Effector CD4-positive, alpha-beta T cell (primary cell): ENCODE measurements at places on chromosomes 1 and 21.

GRCh38 chr1:162258394-162258793 is 118.3 kb downstream of the SPATA46 start:
- DNase-seq: no peak

DNA sequence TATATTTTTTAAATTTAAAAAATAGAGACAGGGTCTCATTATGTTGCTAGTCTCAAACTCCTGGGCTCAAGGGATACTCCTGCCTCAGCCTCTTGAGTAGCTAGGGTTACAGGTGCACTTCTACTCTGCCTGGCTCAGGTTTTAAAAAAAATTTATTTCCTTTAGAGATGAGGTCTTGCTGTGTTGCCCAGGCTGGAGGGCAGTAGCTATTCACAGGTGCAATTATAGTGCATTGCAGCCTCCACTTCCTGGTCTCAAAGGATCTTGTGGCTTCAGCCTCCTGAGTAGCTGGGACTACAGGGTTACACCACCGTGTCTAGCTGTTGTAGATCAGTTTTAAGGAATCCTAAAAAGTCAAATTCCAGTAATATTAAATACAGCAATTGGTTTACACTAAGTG is 5.0 kb downstream of the RNF11 start:
- no peak for DNase-seq

DNA sequence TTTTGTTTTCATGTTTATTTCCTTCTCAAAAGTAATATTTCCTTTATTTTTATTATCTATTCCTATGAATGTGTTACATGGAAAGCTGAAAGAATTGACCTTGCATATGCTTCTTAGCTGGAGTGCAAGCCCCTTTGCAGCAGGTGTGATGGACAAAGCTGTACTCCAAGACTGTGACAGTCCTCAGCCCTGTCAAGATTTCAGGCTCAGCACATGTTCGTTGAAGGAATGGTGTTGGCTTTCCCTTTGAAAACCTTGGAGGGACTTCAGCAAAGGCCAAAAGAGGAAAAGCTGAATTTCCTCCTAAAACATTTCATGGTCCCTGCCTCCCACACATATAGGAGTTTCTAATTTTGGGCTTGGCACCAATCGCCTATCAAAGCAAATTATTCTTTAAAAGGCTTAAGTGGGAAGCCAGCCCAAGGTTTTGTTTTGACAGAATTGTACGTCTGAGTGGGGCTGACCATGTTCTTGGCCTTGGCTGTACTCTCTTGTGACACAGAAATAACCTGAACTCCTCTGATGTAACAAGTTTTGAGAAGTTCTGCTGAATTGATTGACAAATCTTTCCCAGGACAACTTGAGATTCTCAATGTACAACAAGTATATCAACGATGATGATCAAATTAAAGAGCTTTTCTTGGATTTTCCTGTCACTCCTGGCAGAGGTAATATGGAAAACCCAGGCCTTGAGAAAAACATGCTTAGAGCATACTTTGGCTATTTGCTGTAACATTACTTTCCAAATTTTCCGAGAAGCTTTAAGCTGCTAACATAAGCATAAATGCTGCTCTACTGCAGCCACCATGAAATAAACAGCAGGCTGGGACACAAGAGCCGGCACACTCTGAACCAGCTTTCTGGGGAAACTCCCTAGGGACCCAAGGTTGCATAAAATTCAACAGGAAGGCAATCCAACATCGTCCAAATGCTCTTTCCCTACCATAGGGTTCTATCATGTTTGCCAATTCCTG is 135.7 kb upstream of the ZNF648 start:
- DNase-seq: no peak

DNA sequence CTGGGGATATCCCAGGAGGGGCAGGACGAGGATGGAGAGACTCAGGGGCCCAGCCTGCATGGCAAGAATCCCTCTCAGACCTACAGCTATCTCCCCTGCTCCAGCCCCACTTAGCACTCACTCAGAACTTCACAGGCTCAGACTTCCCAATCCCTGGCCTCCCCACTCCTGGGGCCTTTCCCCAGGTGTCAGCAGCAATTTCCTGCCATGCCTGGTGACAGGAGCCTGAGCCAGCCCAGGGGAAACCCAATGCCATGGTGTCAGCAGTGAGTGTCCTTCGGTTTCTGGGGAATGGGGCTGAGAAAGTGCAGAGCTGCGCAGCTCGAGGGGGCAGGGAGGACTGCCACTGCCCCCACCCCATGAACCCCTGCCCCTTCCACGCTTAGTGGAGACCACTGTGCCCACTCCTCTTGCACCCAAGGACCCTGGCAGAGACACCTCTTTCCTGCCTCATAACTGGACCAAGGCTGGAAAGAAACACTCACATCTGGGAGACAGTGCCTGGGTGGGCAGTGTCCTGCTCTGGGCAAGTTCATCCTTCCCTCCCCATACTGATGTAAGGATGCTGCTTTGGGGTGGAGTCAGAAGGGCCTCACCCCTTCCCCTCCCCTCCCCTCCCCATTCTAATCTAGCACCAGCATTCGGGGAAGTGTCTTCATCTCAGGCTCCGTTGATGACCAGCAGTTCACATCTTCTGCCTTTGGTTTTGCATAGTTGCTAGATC is 17.1 kb upstream of the UBL4B start:
- DNase-seq: no peak

DNA sequence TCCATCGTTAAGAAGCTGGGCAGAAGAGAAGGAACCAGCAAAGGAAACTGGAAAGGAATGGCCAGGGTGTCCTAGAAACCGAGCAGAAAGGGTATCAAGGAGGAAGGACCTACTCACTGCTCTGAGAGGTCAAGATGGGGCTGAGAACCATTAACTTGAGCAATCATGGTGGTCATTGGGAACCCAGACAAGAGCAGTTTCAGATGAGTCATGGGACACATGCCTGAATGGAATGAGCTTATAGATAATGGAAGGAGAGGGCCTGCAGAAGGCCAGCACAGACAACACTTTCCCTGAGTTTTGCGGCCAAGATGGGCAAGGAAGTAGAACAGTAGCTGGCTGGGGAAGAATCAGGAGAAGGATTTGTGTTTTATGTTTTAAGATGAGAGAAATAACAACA is 383.2 kb downstream of the KIF26B start:
- no peak for DNase-seq

DNA sequence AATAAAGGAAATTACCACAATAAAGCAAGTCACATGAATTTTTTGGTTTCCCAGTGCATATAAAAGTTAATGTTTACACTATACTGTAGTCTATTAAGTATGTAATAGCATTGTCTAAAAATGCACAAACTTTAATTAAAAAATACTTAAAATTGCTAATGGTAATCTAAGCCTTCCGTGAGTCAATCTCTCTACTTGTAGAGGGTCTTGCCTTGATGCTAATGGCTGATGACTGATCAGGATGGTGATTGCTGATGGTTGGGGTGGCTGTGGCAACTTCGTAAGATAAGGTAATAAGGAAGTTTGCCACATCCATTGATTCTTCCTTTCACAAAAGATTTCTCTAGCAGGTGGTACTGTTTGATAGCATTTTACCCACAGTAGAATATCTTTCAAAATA is 466.6 kb upstream of the PROX1 start:
- DNase-seq: no peak

GRCh38 chr1:171185091-171185490 is at the start of gene FMO2:
Gene FMO2 (plus strand): TSS chr1:171185300. CDS start chr1:171185714, 414 bp downstream.
- DNase-seq: no peak

- DNase-seq: no peak
Measured at GRCh38 chr1:54358503-54359168, 47.6 kb downstream of the SSBP3 start.

DNA sequence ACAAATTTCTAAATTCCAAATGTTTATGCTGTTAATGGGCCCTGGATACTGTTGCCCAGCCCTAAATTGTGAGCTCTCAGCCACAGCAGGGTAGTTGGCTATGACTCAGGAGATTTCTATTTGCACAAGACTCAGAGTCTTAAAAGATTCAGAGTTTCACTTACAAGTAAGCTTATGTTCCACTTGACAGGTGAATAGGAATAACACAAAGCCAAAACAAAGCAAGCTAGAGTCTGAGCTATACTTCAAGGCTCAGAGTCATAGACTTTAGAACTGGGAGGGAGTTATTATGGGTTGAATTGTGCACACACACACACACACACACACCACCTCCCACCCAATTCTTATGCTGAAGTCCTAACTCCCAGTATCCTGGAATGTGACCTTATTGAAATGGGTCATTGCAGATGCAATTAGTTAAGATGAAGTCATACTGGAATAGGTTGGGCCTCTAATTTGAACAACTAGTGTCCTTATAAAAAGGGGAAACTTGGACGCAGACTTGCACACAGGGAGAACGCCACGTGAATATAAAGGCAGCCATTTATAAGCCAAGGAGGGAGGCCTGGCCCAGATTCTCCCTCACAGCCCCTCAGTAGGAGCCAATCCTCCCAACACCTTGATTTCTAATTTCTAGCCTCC is 30.2 kb downstream of the PRDX6 start:
- DNase-seq: no peak

- DNase-seq: peak; percentile 63
Measured at GRCh38 chr1:1250786-1251284, 4.3 kb upstream of the C1QTNF12 start.

DNA sequence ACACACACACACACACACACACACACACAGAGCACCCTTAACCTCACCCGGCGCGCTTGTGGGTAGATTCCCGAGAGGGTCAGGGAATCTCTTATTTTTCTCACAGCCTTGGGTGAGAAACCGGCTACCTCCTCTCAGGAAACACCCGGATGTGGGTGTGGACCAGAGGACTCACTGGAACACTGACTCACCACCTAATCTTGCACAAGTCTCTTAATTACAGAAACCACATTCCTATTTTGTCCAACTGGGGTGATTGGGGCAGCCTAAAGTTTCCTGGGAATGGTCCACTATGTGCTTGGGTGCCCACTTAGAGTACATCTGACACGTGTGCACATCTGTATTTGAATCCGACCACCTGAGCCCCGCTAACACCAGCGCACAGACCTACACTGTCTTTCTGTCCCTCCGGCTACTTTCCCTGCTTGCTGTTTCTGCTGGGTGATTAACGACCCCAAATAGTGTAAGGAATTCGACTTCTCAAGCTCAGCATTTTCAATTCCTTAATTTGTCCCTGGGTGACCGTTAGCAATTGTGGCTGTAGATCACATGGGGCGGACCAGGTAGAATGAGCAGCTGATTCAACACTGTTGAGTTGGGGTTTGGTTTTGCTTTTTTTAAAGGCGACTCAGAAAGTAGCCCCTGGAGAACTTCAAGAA is 14.0 kb upstream of the TBX15 start:
- no peak for DNase-seq

- DNase-seq: peak; percentile 40
Measured at GRCh38 chr1:204503122-204503912, 8.7 kb upstream of the PIK3C2B start.

GRCh38 chr21:36910581-36911307 is 55.7 kb downstream of the HLCS start:
- no peak for DNase-seq

DNA sequence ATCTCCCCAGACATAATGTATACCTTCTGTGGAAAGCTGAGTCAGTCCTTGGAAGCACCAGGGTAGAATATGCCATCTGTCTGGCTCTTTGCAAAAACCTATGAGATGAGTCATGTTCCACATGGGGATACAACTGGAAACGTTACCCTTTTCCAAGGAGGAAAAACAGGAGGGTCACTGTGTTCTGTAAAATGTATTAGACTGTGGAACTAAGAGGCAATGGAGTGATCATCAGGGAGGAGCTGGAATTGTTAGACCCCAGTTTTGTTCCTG is 16.1 kb upstream of the PSMD4 start:
- DNase-seq: no peak

GRCh38 chr1:110877776-110878175 is 4.8 kb downstream of the CD53 start:
- DNase-seq: no peak

GRCh38 chr1:44545961-44546360 is 128.3 kb downstream of the TMEM53 start:
- no peak for DNase-seq

GRCh38 chr1:22231995-22232690 is 89.2 kb upstream of the WNT4 start:
- no peak for DNase-seq

DNA sequence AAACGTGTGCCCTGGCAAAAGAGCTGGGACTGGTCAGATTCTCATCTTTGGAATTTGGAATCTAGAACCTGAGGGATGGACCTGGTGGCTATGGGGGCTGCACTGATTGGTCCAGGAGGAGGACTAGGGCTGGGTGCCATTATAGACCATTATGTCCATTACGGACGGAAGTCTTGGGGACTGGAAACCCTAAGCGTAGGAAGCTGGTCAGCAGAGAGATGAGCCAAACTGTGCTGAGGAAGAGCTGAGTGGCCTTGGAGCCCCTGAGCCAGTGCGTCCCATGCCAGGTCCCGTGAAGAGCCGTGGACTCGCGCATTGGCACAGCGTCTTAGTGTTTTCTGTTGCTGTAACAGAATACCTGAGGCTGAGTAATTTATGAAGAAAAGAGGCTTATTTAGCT is 10.0 kb downstream of the MRAP start:
- no peak for DNase-seq

DNA sequence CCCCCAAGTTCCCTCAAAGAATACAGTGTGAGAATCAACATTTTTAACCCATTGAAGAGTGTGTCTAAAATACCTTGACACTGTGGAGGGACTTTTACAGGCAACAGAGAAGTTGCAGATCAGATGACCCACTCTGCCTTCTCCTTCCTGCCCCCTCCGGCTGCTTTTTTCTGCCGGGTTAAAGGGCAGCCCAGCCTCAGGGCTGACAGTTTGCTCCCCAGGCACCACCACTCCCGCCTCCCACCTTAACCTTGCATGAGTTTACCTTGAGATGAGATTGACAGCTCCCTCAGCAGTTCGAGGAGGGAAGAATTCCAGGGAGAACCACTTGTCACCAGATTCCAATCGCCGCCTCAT is 3.2 kb downstream of the MTHFR start:
- DNase-seq: no peak

- DNase-seq: peak; percentile 25
Measured at GRCh38 chr1:205430696-205431305, 8.9 kb upstream of the LEMD1 start.

DNA sequence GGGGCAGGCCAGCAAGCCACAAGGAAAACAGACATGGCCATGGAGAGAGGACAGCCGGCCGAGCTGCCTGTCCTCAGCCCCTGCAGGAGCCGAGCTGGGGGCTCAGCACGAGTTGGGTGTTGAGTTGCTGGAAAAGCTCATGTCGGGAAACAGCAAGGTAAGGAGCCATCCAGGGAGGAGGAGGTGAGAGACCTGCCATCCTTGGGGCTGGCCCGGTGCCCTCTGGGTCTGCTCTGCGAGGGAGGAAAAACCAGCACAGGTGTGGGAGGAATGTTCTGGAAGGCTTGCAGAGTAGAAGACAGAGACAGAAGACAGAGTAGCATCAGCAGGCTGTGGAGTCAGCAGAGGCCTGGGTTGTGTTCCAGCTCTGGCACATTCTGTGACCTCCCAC is 548.8 kb downstream of the PTPRU start:
- no peak for DNase-seq

GRCh38 chr1:210236840-210237409 is 4.3 kb downstream of the SERTAD4 start:
- no peak for DNase-seq
